Colonic mucosa (tissue), 4 donors: ENCODE measurements at places on chromosomes 5 and 9. TPM values are rescaled to one million over a fixed set of nuclear protein-coding genes. Genes with fewer than 3 reads are reported as not detected.

DNA sequence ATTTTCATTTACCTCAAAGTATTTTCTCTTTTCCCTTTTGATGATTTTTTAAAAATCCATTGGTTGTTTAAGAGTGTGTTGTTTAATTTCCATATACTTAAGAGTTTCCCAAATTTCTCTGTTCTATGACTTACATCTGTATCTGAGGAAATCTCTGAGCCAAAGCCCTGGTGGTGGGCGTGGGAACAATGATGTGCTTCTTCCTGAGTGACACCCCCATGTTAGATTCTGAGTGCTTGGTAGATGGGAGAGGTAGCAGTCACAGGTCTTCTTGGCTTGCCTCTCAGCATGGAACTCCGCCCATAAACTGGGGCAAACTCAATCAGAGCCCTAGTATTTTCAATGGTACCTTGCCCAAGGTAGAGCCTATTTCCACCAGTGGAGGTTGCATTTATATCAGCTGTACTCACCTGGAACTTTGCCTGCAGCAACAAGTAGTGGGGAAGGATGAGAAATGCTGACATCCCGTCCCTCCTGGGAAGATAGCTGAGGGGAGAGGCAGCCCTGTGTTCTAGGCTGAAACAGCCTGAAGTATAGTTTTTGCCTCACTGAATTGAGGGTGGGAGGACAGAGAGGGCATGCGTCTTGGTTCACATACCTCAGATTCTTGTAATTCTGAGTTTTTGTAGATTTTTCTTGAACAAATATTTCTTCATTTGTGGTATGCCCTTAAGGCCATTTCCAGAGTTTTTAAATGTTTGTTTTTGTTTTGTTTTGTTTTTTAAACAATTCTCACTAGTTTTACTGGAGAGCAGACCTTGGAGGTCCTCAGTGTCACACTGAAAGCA lies 26.4 kb downstream of the C9orf43 start:
- DNase-seq, result no peak

DNA sequence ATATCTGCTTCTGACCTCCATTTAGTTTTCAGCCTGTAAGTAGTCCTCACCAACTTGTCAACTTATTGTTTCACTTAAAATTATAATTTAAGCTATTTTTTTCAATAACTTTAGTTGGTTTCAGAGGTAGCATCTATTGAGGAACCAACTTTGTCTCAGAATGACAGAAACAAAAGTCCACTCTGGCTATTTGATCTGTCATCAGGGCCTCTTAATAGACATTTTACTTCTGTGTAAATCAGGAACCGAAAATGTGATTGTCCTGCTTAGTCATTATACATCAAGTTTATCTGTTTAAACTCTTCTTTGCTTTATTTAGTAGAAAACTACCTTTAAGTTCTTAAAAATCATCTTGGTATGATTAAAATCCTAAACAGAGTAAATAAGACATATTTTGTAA lies 820.8 kb upstream of the EDIL3 start:
- DNase-seq, result no peak

- DNase-seq, result no peak
These were observed 465.4 kb downstream of the RASEF start for GRCh38 chr9:82597241-82598203.

GRCh38 chr9:14654932-14655331 lies 38.3 kb downstream of the ZDHHC21 start:
- DNase-seq, result no peak

DNA sequence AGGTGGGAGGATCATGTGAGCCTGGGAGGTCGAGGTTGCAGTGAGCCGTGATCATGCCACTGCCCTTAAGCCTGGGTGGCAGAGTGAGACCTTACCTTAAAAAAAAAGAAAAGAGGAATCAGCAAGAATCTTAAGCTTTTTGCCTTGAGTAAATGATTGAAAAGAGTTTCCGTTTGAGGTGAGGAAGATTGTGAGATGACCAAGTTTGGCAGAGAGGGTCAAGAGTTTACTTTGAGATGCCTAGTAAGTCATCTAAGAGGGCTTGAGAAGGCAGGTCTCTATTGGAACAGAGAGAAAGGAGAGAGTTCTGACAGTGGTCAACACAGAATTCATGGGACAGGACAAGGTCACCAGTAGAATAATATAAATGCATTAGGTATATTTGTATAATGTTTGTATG lies 572.1 kb downstream of the TLE4 start:
- DNase-seq, result no peak

DNA sequence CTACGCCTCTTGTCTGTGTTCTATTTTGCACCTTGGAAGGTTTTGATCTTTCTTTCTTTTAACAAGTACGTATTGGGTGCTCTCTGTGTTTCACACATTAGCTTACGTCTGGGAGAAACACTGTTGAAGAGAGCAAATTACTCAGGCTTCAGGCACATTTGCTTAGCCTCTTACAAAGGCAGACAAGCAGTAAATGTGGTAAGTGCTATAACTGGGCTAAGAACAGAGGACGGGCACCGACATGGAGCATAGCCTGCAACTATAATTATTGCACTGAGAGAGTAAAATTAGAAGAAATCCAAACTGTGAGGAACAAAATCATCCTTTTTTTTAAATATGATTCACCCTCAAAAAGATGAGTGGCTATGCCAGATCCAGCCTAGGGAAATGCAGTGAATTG lies 9.4 kb upstream of the PARP8 start:
- DNase-seq, result no peak

DNA sequence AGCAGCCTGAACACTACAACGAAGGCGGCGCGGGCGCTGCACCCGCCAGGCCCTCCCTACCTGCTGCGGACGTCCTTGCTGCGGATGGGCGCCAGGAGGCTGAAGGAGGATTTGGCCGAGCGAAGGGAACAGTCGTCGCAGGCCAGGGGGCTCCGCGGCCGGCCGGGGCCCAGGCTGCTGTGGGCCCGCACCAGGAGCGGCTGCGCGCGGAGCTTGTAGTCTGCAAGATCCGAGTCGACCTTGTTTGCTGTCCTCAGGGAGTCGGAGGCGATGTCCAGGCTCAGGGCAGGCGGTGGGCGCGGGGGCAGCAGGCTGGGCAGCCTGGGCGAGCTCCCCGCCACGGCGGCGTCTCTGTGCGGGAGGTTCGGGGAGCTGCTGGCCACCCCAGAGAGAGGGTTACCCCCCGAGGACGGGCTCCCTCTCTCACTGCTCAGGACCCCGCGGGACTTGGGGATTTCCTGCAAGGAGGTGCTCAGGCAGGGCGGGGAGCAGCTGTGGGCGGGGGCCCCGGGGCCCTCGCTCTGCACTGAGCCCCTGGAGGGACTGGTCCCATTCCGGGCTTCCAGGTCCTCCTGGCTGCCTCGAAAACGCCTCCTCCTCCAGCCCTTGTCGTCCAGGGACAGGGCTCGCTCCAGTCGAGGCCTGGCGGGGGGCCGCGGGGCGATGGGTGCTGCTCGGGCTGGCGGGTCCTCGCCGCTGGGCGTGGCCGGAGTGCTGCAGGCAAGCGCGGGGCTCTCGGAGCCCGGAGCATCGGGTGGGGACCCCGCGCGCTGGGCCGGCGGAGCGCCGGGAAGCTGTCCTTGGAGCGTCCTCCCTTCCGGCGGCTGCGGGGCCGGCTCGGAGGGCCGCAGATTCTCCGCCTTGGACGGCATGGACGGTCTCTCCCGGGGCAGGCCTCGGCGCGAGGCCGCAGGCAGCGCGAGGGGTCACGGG lies 831 bp downstream of the INPP5E start:
- peak; percentile 37 for DNase-seq

GRCh38 chr5:33032271-33033070 lies 321.4 kb downstream of the NPR3 start:
- DNase-seq, result no peak

DNA sequence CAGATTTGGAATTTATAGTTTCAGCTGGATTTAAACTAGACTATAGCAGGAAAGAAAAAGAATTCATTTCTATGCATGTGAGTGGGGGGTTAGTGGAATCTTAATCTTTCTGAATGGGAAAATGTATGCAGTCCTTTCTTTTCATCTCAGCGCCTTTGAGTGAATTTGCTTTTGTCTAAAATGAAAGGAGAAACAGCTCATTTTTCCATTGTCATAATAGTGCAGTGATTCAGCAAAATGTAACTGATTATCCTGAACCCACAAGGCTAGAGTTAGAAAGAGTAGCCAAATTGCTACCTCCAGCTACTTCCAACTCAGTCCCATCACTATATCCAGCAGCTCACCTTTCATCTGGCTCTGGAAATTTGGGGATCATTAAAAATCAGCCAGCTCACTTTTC lies 134.4 kb downstream of the ADAMTSL1 start:
- DNase-seq, result no peak

GRCh38 chr9:86885232-86885631 lies 62.1 kb downstream of the GAS1 start:
- no peak for DNase-seq

GRCh38 chr5:114192108-114192507 lies 169.8 kb upstream of the KCNN2 start:
- no peak for DNase-seq

GRCh38 chr5:117759849-117760499 lies 1185.4 kb upstream of the SEMA6A start:
- DNase-seq, result no peak

DNA sequence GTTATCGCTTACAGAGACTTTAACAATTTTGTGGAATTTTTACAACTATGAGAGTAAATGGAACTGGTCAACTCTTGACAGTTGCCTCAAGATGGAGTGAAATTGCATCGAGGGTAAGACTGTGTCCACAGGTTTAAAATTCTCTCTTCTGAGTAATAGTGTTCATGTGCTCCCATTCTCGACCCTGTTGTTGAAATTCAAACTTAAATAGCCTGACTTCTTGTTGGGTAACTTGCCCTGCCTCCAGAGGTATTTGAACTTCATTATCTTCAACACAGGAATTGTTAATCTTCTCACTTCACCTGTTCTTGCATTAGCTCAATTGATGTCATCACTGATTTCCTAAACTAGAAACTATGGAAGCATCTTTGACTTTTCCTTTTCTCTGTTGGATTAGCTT lies 77.5 kb downstream of the PIP5K1B start:
- DNase-seq, result no peak

- DNase-seq, result no peak
These were observed 156.7 kb downstream of the EBF1 start for GRCh38 chr5:158943057-158943456.

DNA sequence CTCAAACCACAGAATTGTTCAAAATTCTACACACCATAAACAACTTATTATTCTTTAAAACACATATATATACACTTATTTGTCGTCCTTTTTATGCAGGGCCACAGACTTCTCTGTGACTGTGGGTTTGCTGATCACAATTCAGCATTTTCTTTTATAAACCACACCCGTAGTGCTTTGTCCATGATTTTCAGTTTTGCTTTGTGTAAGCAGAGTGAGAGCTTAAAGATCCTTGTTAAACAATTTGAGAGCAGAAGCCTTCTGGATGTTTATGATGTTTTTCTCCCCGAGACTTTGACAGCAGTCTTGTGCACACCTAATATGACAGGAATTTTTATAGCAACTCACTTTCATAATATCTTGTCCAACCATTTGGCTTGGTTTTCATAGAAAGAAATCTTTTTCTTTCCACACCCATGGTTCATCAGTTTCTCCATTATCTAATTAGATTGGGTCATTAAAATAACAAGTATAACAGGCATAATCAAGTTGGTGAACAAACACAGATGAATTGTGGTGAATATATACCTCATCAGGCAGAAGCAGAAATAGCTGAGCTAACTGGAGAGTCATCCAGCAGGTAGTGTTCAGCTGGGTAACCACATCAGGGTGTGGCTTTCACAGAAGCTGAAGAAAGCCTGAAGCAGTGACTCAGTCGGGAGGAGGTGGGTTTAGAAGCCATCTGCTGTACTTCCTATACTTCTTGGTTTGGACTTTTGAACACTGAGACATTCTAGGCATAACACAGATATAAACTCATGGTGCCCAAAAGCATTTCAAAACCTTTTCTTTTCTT lies 232.8 kb downstream of the DOCK8 start:
- peak; percentile 34 for DNase-seq

Gene REXO4
- total RNA-seq, result 38.6 TPM

Gene SLC6A7
- 24.9 TPM for total RNA-seq

Gene FRRS1L
- 0.12 TPM for total RNA-seq

Gene RAD17
- 16.7 TPM for total RNA-seq

Gene PLPPR1
- total RNA-seq, result 0.69 TPM

Gene PLAA
- 32.4 TPM for total RNA-seq

Gene SPINK13
- total RNA-seq, result 0.40 TPM
